ENCODE measurements at places on chromosomes 13 and 19.

DNA sequence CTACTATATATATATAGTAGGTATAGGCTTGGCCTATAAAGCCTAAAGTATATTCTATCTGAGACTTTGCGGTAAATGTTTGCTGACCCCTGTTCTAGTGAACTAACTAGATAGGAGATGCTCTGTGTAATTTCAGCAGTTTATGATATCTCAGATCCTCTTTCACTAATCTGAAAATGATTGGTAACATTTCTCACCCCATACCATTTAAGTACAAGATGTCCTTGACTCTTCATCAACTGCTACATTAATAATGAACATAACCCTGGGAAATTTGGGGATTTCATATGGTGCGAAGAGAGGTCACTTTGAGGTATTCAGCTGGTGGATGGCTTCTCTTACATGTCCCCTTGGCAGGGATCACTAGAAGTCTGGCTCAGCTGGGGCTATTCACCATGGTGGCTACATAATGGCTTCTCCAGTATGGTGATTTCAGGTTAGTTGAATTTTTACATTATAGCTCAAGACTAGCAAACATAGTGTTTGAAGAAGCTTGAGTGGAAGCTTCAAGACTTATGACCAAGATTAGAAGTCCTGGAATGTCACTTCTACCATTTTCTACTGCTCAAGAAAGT, 103.6 kb upstream of the MYCBP2 start:
- no peak for DNase-seq

- DNase-seq, result no peak
Observed at GRCh38 chr13:106635616-106636015, 67.7 kb upstream of the ARGLU1 start.

DNA sequence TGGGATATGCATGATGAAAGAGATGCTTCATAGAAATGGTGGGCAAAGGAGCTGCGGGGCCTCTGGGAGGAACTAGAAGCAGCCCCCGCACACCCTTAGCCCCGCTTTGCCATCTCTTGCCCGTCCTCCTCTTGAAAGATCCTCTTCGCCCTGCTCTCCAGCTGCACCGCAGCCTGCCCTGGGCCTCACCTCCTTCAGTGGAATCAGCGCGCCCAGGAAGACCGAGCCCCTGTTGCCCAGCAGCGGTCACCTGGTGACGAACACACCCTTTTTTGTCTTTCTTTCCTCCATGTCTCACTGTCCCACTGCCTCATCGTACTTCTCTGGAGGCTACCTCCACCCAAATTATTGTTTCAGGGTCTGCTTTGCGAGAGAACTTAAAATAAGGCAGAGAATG, 807.6 kb downstream of the UQCRFS1 start:
- DNase-seq, result no peak

DNA sequence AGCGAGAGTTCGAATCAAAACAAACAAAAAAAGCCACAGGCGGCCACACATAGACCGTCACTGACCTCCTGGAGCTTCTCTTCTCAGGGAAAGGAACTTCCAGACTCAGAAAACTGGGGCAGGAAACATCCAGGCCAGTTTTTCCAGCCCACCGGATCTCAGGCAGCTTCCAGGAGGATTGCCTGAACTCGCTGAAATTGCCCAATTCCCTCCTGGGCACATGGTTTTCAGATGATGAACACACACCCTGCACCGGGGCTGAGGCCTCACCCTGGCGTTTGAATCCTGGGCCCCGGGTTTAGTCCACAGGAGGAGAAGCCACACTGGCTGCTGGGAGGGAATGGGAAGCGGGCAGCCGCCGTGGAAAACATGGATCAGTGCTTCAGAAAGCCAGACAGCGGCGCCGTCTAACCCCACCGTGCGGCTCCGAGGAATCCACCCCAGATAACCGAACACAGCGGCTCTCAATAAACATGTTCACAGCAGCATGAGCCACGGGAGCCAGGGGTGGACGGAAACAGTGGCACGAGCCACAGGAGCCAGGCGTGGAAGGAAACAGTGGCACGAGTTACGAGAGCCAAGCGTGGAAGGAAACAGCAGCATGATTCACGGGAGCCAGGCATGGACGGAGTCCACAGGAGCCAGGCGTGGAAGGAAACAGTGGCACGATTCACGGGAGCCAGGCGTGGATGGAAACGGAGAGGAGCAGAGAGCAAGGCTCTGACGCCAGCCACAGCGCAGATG, 18.2 kb upstream of the PTBP1 start:
- no peak for DNase-seq

GRCh38 chr13:76853921-76854608, 32.1 kb downstream of the KCTD12 start:
- no peak for DNase-seq

DNA sequence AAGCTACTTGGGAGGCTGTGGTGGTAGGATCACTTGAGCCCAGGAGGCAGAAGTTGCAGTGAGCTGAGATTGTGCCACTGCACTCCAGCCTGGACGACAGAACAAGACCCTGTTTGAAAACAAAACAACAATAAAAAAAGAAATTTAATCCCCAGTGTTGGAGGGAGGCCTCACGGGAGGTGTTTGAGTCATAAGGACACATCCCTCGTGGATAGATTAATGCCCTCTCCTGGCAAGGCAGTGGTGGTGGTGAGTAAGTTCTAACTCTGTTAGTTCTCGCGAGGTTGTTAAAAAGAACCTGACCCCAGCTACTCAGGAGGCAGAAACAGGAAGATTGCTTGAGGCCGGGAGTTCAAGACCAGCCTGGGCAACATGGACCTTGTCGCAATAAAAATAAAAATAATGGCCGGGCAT, 27.6 kb upstream of the SIN3B start:
- DNase-seq, result no peak

- DNase-seq, result no peak
Observed at GRCh38 chr19:55251341-55252081, 7.3 kb downstream of the PPP6R1 start.

- DNase-seq, result no peak
Observed at GRCh38 chr19:16235811-16236652, 38.3 kb downstream of the AP1M1 start.

- DNase-seq, result no peak
Observed at GRCh38 chr19:40610396-40611064, 9.4 kb downstream of the LTBP4 start.

DNA sequence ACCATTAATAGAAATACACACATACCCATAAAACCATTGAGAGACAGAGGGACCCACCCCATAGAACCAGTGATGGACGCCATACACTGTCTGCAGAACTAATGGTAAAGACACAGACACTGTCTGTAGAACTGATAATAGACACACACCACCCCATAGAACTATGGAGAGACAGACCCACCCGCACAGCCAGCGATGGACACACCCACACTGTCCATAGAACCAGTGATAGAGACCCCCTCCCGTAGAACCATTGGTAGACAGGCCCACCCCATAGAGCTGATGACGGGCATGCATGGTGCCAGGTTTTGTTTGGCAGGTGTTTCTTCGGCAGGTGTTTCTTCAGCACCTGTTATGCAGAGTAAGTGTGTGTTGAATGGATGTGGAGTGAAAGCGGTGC, 88.3 kb upstream of the TEX29 start:
- no peak for DNase-seq

GRCh38 chr19:18399008-18399407, 1.6 kb upstream of the LRRC25 start:
- DNase-seq, result no peak

DNA sequence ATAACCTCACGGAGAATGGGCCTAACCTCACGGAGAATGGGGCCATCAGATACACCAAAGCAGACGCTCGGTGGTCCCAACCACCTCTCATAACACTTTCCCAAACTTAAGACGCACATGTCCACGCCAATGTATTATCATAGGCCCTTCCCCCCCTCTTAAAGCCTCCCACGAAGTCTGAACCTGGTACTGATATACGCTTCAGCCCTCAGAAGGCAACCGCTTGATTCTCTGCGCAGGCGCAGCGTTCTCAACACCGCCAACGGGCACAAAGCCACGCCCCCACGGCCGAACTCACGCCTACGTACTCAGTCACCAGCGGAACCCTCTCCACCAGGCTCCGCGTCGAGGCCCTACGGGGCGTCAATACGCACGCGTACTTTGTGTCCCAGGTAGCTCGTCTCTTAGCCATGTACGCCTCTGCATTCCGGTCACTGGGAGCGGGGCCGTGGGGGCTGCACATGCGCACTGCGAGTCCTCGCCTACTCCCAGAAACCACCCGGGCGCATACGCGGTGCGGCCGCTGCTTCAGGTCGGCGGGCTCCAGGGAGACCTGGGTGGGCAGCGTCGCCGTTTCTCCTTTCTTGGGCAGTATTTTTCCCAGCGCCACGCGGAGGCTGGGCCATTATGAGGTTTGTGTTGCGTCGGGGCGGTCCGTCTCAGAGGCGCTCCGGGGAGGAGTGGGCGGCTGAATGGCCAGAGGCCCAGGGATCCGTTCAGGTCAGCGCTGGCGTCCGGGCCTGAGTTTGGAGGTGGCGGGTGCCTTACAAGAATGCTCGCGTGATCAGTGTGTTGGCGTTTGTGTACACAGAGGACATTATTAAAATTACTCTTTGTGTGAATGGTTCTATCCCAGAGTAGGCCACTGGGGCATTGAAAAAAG, 25.3 kb downstream of the ZNF582 start:
- no peak for DNase-seq

DNA sequence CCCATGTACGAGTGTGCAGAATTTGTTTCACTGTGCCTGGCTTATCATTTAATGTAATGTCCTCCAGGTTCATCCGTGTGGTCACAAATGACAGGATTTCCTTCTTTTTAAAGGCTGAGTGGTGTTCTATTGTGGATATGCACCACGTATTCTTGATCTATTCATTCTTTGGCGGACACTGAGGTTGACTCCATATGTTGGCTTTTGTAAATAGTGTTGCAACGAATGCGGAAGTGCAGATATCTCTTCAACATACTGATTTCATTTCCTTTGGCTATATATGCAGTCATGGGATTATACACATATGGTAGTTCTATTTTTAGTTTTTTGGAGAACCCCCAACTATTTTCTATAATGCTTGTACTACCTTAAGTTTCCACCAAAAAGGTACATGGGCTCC, 13.0 kb downstream of the OR7A5 start:
- no peak for DNase-seq

DNA sequence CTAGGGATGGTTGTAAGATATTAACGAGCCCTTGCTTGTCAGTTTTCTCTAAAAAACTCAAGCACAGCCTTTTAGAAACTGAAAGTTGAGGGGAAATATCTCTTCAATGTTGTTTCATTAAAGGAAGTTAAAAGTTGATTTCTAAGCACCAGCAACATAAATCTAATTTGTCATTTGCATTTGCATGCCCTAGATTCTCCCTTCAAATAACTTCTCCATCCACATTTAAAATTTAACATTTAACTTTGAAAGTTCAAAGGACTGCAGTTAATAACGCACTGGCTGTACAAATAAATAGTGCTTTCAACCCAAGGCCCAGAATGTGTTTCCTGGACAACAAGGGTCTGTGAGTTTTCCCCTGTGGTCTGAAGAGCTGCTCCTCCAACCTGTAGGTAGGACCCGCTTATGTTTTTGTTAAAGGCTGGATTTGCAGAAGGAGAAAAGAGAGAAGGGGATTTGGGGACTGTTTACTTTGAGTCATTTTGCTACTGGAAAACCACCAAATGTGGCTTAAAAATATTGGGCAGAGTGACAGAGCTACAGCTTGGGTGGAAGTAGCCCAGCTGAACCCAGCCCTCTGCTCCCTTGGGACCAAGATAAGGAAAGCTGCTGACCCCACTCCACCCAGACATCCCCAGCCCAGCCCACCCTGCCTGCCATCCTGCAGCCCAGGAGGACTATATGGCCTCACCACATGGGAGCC, 39.8 kb downstream of the TNFRSF19 start:
- no peak for DNase-seq

- DNase-seq, result no peak
Observed at GRCh38 chr13:44146138-44146537, 227.5 kb upstream of the SERP2 start.

DNA sequence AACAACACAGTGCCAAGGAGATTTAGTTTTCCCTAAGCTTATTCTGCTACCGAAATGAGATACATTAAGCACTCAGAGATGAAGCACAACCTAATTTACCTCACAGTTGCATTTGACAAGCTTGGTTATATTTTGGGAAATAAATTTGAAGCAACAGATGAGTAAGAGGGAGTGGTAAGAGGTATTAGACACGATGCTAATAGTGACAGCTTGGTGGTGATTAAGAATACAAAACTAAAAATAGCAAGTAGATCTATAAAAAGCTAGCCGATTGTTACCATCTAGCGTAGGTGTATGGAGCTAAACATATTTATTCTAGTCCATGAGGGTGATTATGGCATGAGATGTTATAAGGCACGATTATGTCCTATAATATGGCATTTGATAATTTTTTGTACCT, 208.5 kb downstream of the PCCA start:
- no peak for DNase-seq

DNA sequence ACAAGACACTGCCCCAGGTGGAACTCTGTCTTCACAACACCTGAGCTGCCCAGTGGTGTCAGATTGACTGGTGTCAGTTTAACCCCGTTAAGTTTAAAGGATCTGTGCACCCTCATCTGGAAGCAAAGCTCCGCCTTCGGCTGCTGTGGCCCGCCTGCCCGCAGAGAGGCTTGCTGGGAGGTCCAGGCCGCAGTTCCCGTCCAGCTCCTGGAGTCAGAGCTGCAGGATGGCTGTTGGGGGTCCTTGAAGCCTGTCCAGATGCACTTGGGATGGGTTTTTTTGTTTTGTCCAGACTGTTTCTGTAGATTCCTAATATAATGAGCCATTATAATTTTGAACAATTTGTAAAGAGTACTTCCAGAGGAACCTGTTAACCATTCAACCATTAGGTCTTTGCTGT, 16.1 kb downstream of the CUL4A start:
- no peak for DNase-seq

- no peak for DNase-seq
Observed at GRCh38 chr19:50725911-50726230, 2.7 kb downstream of the CLEC11A start.

DNA sequence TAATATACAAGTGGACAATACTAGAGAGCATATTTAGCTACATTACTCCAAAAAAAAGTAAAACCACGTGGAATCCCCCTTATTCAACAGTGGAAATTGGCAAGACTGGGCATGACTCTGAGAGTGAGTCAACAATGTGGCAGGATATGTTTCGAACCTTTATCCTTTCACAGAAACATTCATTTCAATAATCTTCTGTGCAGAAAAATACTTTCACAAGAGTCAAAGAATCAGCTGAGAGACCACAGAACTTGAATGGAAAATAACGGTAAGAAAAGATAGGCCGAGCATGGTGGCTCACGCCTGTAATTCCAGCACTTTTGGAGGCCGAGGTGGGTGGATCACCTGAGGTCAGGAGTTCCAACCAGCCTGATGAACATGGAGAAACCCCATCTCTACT, 25.1 kb upstream of the CD70 start:
- no peak for DNase-seq

DNA sequence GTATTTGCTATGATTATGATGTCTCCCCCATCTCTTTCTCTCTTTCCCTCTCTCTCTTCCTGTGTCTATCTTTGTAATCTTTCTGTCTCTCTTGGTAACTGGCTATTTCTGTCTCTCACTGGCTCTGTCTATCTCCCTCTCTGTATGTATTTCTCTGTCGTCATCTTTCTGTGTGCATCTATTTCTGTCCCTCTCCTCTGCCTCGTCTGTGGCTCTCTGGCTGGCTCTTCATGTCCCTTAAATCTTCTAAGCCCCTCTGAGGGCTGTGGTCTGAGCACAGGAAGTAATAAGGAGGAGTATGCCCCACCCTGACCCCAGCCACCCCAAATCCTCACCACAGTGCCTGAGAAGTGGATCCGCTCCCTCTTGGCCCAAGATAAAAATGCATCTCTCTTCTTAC, 104.4 kb downstream of the DNAJC15 start:
- no peak for DNase-seq
